T-helper 2 cell treated with Interferon-gamma antibody and Interleukin-4, amounts not matched to agents 5 μg/mL and 100 μg/mL, for 36 hours (primary cell): ENCODE measurements at places on chromosomes 1 and 21.

- no peak for DNase-seq
Observed at GRCh38 chr1:198794498-198794897, 155.7 kb downstream of the PTPRC start.

DNA sequence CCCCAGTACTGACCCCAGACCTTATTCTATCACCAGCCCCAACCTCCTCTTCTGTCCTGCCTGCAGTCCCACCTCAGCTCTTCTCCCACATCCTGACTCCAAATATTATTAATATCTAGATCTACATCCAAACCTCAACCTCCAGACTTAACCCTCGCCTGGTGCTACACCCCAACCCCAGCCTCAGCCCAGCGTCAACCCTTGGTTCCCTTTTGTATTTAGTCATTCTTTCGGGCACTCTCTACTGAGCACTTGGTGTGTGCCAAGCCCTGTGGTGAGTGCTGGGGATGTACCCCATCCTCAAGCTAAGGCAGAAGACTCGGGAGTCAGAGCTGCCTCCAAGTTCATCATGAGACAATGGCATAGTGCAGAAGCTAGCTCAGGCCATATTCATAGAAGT, 1.1 kb downstream of the SHISAL2A start:
- no peak for DNase-seq

GRCh38 chr1:11150326-11150725, 38.8 kb upstream of the ANGPTL7 start:
- no peak for DNase-seq

GRCh38 chr1:225822655-225823403, 12.9 kb downstream of the EPHX1 start:
- no peak for DNase-seq

GRCh38 chr1:163928651-163929050, 606.9 kb downstream of the NUF2 start:
- DNase-seq: no peak

DNA sequence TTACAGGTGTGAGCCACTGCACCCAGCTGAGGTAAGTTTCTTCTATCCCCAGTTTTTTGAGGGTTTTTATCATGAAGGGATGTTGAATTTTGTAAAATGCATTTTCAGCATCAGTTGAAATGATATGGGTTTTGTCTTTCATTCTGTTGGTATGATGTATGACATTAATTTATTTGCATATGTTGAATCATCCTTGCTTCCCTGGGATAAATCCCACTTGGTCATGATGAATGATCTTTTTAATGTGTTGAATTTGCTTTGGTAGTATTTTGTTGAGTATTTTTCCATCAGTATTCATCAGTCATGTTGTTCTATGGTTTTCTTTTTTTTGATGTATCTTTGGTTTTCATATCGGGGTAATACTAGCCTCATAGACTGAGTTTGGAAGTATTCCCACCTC, 141.0 kb downstream of the RPS6KC1 start:
- DNase-seq: no peak

DNA sequence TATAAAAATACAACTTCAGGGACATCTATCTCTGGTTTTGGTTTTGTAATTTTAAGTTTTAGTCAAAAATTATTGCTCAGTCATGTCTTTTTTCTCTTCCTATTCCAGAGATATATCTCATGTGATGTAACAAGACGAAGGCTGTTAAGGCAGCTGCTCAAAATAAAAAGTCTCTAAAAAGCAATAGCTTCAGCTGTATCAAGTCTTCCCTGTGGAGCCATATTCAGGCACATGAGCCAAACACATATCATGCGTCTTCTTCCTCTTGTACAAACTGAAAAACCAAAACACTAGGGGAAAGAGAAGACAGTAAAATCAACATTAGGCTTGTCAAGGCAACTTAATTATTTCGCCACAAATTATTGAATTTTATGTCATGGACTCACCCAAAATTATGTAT, 240.7 kb downstream of the NRIP1 start:
- no peak for DNase-seq

GRCh38 chr1:183368213-183369108, 49.7 kb downstream of the NMNAT2 start:
- DNase-seq: no peak

DNA sequence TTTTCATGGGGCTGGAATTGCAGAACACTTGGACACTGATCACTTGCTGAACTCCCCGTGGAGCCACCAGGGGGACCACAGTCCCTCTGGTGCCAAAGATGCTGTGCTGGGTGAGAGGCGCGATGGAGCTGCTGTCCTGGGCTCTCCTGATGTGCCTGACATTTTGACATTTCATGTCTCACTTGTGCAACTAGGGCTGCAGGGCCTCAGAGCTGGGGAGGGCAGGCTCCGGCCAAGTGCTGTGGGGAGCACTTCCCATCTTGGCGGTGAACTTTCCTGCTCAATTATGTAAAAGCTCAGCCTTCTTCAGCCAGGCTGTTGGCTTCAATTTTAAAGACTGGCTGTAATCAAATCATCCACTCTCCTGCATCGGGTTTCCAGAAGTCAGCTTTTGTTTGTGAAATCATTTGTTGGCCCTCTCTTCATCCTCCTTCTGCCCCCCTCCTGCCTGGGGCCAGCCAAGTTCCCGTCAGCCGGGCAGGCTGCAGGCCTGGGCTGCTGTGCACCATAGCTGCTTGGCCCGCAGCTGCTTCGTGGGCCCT, 36.8 kb downstream of the KCNAB2 start:
- no peak for DNase-seq

DNA sequence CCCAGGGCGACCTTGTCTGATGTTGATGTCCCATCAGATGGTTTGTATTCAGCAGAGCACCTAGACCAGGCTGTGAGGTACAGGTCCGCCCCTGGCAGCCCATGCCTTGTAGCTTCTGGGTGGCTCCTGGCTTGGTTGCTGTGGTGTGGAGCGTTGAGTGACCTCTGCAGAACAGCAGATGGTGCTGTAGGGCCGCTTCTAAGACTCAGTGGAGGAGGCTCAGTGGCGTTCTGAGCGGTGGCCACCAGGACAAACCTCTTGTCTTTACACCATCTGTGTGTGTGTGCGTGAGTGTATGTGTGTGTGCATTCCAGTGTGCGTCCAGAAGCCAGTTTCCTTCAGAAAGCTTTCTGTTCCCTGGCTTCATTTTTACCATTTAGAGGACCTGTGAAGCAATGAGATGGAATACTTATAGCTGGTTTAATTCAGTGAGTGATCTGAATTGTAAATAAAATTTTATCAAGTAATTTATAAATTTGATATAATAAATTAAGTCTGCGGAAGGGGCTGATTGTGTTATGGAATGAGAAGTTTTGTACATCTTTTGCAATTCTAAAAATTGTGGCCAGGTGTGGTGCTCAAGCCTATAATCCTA, 66.1 kb downstream of the ADARB1 start:
- DNase-seq: peak; percentile 61

DNA sequence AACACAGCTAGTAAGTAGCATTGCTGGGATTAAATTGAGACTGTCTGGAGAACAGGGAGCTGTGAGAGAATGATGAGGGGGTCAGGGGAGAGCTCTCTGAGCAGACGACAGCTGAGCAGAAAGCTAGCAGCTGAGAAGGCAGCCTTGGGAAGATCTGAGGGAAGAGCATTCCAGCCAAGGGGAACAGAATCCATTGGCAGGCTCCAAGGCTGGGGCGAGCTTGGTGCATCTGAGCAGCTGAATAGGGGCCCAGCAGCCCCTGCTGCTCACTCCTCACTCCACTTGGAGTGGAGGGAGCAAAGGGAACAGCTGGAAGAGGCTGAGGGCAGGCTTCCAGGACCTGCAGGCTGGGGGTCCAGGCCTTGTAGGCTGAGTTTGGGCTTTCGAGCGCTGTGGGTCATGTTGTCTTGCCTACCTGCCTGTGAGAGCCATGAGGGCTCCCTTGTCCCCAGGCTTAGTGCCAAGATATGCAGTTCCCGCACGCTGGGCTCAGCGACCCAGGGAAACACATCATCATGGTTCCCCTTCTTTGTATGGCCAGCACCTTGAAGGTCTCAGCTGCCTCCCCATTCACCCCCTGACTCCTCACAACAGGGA, 10.5 kb downstream of the ACOT11 start:
- DNase-seq: no peak

DNA sequence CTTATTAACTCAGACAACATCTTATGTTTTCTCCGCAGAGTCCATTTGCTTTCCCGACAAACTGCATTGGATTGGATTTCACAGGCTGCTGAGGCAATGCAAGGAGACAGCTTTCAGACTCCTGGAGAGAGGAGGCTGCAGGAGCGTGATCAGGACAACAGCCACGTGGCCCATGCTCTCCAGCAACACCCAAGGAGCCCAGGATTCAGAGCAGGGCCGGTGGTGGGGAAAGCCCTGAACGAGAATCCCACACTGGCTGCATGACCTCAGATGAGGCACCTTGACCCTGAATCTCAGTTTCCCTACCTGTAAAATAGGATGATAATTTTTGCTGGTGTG, 78.3 kb upstream of the NFASC start:
- DNase-seq: no peak

DNA sequence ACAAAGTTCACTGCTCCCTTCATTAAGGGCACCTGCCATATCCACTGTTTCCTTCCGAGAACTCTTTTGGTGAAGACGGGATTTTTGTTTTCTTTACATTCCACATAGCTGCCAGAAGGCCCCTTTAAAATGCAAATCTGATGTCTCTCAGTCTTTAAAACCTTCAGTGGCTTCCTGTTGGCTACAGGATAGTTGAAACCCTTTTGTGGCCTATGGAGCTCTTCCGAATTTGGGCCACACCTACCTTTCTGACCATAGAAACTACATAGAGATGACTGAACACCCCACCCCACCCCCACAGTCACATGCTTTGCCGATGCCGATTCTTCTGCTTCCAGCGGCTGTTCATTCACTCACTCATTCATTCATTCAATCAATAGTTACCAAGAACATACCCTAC, 502.6 kb downstream of the KIF26B start:
- no peak for DNase-seq

- DNase-seq: no peak
Observed at GRCh38 chr1:71001624-71002023, 46.0 kb downstream of the PTGER3 start.

DNA sequence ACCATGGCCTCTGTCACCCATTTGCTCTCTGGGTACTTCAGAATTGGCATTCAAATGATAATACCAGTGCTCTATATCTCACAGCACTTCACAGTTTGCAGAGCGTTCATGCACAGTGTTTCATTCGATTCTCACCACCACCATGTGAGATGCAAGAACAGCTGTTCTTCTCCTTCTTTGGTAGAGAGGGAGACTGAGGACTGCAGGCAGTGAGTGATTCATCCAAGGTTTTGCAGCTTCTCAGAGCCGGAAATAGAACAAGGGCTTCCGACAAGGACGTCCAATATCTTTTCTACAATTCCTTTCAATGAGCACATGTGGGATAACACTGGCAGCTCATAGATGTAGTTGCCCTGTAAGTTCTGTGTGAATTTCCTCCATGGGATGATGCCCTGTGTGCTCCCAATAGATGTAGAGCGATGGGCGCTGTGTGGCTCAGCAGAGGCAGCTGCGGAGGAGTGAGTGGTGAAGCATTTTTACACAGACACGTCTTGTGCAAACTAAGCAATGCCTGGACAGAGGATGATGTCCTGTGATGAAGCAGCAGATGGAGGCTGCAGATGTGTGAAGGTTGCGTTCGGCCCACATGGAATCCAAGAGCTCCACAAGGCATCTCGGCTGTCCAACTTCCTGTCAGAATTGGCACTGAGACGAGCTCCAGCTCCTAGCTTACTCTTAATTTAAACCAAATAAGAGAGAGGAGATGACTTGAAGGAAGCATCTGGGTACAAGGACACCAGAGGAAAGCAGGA, 24.9 kb downstream of the MT1HL1 start:
- no peak for DNase-seq
